ENCODE measurements at places on chromosomes 3 and 15.
A peak's percentile ranks its signal among the peaks of the same experiment; 100 is the strongest.

- H3K36me3 ChIP-seq, result no peaks in the 10 kb centered on the region
- H3K27me3 ChIP-seq, result no peaks in the 10 kb centered on the region
- DNase-seq, result no peak
- no peak overlapping the region for H3K4me3 ChIP-seq
Measured at GRCh38 chr3:124333931-124334640, 342.2 kb upstream of the ROPN1 start.

DNA sequence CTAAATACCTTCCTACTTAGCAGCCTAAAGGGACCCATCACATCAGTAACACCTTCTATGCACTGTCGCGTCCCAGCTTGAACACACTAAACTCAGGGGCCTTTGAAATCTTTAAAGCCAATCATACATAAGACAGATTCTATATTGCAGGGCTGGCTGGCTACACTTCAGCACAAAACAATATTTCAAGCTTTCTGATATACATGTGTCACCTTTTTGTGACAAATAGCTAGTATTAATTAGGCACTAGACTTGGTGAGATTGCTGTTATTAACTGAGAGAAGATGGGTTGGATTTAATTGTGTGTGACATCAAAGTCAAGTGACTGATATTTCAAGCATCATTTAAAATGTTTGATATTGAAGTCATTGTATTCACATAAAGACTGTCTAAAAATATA is 148.4 kb downstream of the ZIC4 start:
- no peak overlapping the region for H3K27ac ChIP-seq
- DNase-seq, result no peak
- H3K4me1 ChIP-seq, result no peaks in the 10 kb centered on the region
- no peaks in the 10 kb centered on the region for H3K36me3 ChIP-seq
- H3K4me3 ChIP-seq, result no peak overlapping the region
- no peaks in the 10 kb centered on the region for H3K27me3 ChIP-seq

GRCh38 chr3:114411811-114412803 is 118.3 kb downstream of the TIGIT start:
- peak; percentile 53 for DNase-seq
- peaks cover 23% of the 10 kb centered on the region for H3K4me1 ChIP-seq
- no peak overlapping the region for H3K27ac ChIP-seq
- no peak overlapping the region for H3K4me3 ChIP-seq
- H3K36me3 ChIP-seq, result no peaks in the 10 kb centered on the region

DNA sequence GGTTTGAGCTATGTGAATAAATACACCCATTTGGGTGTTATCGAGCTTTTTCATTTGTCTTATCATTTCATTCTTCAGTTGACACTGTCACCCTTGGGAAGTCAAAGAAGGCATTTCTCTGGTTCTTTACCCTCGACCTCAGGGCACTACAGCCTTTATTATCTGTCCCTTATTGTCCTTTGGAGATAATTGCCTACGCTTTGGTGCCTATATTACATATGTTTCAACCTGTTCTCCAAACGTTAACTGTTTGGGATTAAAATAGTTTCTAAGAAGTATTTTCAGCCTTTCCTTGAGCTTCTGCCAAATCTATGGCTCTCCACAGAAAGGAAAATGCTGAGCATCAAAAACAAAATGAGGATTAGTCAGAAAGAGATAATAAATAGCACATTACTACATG is 395.4 kb upstream of the ADAMTS9 start:
- H3K27ac ChIP-seq, result no peak overlapping the region
- no peak for DNase-seq
- H3K36me3 ChIP-seq, result no peaks in the 10 kb centered on the region
- no peak overlapping the region for H3K4me3 ChIP-seq
- H3K27me3 ChIP-seq, result no peaks in the 10 kb centered on the region

DNA sequence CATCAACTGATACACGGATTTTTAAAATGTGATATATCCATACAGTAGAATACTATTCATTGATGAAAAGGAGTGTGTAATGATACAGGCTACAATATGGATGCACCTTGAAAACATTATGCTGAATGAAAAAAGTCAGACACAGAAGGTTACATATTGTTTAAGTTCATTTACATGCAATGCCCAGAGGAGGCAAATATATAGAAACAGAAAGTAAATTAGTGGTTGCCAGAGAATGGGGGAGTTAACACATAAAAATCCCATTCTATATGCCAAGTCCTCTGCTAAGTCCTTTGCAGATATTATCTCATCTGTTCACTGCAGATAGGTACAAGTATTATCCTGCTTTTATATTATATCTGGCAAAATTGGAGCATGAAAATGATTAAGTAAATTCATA is 22.1 kb upstream of the CDIN1 start:
- no peaks in the 10 kb centered on the region for H3K27me3 ChIP-seq
- H3K27ac ChIP-seq, result no peak overlapping the region
- H3K36me3 ChIP-seq, result no peaks in the 10 kb centered on the region
- no peak overlapping the region for H3K4me3 ChIP-seq
- no peak for DNase-seq

DNA sequence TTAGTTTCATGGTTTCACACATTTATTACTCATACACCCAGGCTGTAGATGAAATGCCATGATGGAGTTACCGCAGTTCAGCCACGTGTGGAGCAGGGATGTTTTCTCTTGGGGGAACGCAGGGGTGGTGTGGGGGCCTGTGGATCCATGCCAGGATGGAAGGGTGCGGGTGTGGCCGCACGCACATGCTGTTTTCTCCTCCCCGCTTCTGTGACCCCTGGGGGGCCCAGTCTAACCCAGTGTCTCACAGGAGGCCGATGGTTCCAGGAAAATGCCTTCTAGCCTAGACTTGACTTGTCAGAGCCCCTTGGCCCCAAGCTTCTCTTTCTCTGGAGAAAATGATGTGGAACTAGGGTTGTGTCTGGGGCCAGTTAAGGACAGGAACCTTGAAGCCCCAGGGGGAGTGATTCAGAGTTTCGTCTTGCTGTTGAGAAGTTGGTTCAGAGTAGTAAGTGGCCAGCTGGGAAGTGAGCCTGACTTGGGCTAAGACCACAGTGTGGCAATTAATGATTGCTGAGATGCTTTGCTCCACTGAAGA is 240.4 kb upstream of the BHLHE40 start:
- no peaks in the 10 kb centered on the region for H3K4me1 ChIP-seq
- no peaks in the 10 kb centered on the region for H3K27me3 ChIP-seq
- no peaks in the 10 kb centered on the region for H3K36me3 ChIP-seq
- no peak overlapping the region for H3K4me3 ChIP-seq

DNA sequence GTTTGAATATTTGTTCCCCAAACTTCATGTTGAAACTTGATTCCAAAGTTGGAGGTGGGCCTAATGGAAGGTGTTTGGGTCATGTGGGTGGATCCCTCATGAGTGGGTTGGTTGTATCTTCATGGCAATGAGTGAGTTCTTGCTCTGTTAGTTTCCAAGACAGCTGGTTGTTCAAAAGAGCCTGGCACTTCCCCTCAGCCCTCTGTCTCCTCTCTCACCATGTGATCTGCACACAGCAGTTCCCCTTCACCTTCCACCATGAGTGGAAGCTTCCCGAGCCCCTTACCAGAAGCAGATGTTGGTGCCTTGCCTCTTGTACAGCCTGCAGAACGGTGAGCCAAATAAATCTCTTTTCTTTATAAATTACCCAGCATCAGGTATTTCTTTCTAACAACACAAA is 327.1 kb upstream of the SLCO3A1 start:
- no peak overlapping the region for H3K27ac ChIP-seq
- H3K36me3 ChIP-seq, result no peaks in the 10 kb centered on the region
- H3K4me1 ChIP-seq, result no peaks in the 10 kb centered on the region
- no peak overlapping the region for H3K4me3 ChIP-seq
- DNase-seq, result no peak

GRCh38 chr15:52749258-52749657 is 40.9 kb downstream of the ONECUT1 start:
- H3K4me3 ChIP-seq, result no peak overlapping the region
- no peak for DNase-seq
- H3K27me3 ChIP-seq, result no peaks in the 10 kb centered on the region
- peaks cover 11% of the 10 kb centered on the region for H3K4me1 ChIP-seq
- no peaks in the 10 kb centered on the region for H3K36me3 ChIP-seq

DNA sequence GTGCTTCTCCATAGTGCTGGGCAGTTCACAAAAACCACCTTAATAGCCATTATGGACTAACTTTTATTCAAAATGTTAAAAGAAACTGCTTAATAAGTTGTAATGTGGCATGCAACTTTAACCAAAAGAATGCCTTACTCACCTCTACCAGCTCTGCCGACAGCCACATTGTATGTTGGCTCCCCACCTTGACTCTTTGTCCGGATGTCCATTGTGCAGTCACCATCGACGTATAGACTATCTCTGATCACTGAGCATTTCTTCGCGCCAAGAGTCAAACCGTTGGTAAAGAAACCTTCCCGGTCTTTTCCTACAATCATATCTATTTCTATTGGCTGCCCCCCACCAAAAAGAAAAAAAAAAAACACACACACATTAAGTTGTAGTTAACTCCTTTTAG is 2.5 kb downstream of the PFN2 start:
- H3K4me1 ChIP-seq, result peaks cover 29% of the 10 kb centered on the region
- H3K4me3 ChIP-seq, result peak overlapping the region; percentile 79
- peak overlapping the region; percentile 89 for H3K27ac ChIP-seq
- no peaks in the 10 kb centered on the region for H3K27me3 ChIP-seq
- DNase-seq, result peak; percentile 2

- no peak for DNase-seq
- no peak overlapping the region for H3K27ac ChIP-seq
- no peak overlapping the region for H3K4me3 ChIP-seq
- H3K4me1 ChIP-seq, result no peaks in the 10 kb centered on the region
- no peaks in the 10 kb centered on the region for H3K27me3 ChIP-seq
Measured at GRCh38 chr15:29785136-29785535, 37.1 kb downstream of the TJP1 start.

DNA sequence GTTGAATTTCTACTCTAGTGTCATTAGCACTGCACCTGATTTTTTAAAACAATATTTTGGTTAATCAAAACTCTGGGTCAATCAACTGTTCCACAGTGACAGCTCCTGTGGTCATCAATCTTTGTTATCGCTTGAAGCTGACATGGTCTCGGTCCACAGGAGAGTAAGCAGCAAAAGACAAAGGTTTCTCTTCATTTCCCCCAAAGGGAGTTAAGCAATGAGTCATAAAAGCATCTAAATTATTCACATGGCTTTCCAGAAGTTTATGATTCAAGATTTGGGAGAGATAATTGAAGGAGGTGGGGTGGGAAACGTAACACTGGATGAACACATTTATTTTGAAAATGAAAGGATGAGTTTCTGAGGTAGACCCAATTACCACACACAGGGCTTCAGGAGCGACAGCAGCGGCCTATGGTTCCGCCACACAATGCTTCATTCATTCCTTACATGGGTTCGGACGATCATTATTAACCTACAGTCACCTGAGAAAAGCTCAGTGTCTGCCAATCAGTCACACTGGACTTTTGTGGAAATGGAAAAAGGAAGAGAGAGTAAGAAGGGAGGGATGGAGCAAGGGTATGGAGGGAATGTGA is 505.1 kb downstream of the FHIT start:
- DNase-seq, result no peak
- H3K27me3 ChIP-seq, result no peaks in the 10 kb centered on the region
- H3K4me1 ChIP-seq, result no peaks in the 10 kb centered on the region
- H3K4me3 ChIP-seq, result no peak overlapping the region
- no peak overlapping the region for H3K27ac ChIP-seq

DNA sequence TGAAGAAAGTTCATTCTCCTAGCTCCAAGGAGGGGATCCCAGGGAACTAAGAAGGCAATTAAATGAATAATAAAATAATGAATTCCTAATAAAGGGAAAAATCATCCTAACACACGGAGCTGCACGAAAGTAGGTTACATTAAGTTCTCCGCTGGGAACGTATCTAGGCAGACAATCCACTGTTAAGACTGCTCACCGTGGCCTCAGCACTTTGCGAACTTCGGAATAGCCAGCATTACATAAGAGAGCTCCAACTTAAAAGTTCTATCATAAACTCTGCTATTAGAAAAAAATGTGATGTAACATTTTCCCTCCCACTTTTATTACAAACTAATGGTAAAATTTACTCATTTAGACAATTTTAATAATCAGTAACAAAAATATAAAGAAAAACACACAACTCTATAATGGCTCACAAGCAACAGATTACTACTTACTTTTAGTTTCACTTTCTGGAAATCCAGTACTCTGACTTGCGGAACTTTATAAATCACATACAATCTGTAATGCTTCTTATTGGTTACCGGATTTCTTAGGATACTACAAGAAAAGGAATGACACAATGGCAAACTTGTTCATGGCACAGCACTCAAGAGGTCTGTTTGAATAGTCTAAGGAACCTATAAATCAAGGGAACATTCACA is 8.5 kb downstream of the SNRPA1 start:
- no peak overlapping the region for H3K27ac ChIP-seq
- no peaks in the 10 kb centered on the region for H3K27me3 ChIP-seq
- H3K4me3 ChIP-seq, result no peak overlapping the region
- no peak for DNase-seq
- H3K36me3 ChIP-seq, result peaks cover 62% of the 10 kb centered on the region

DNA sequence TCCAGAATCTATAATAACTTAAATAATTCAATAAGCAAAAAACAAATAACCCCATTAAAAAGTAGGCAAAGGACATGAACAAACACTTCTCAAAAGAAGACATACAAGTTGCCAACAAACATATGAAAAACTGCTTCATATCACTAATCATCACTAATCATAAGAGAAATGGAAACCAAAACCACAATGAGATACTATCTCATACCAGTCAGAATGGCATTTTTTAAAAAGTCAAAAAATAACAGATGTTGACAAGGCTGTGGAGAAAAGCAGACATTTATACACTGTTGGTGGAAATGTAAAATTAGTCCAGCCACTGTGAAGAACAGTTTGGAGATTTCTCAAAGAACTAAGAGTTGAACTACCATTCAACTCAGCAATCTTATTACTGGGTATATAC is 19.5 kb upstream of the ZMAT3 start:
- H3K27ac ChIP-seq, result no peak overlapping the region
- DNase-seq, result no peak
- H3K4me1 ChIP-seq, result no peaks in the 10 kb centered on the region
- H3K27me3 ChIP-seq, result no peaks in the 10 kb centered on the region
- no peak overlapping the region for H3K4me3 ChIP-seq

DNA sequence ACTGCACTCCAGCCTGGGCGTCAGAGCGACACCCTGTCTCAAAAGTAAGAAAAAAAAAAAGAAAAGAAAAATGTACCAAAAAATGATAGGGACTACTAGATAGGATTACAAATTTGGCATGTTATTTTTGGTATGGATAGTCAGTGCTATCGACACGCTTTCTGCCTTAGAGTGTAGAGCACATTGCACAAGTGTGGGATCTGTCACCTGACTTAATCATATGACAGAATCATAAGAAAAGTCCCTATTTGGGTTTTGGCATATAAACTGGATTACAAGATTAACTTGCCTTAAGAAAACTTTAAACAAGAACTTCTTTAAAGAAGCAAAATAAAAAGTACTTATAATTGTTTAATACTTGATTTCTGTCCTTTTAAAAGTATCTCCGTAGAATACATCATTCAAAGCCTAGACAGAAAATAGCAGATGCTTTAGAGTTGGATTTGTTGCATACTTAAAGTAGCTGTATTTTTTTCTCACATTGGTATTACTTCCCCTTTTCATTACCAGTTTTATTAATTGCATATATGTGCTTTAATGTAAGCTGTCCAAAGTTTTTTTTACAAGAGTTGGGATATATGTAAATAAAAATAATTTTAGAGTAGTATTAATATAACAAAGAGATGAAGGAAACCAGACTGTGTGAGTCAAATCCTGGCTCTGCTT is 7.8 kb downstream of the ATP6V1A start:
- no peak for DNase-seq
- no peaks in the 10 kb centered on the region for H3K4me1 ChIP-seq
- H3K27me3 ChIP-seq, result no peaks in the 10 kb centered on the region
- H3K27ac ChIP-seq, result no peak overlapping the region
- no peak overlapping the region for H3K4me3 ChIP-seq

Measured in cardiac muscle cell (in vitro differentiated cells and primary cell).